Large intestine (tissue), 12 donors: ENCODE measurements at places on chromosomes 11 and 22.

GRCh38 chr11:125141178-125141577 is 23.4 kb upstream of the PKNOX2 start:
- H3K4me1 ChIP-seq = peaks cover 5% of the 10 kb centered on the region
- no peak overlapping the region for H3K27ac ChIP-seq
- no peak overlapping the region for H3K4me3 ChIP-seq

- peaks cover 12% of the 10 kb centered on the region for H3K4me1 ChIP-seq
- H3K36me3 ChIP-seq = peaks cover 11% of the 10 kb centered on the region
- H3K27me3 ChIP-seq = no peaks in the 10 kb centered on the region
- H3K4me3 ChIP-seq = no peak overlapping the region
- DNase-seq = no peak
Measured at GRCh38 chr22:46171940-46172339, 21.6 kb downstream of the PPARA start.

- H3K4me1 ChIP-seq = no peaks in the 10 kb centered on the region
- H3K27me3 ChIP-seq = no peaks in the 10 kb centered on the region
- no peaks in the 10 kb centered on the region for H3K36me3 ChIP-seq
- DNase-seq = no peak
- no peak overlapping the region for H3K4me3 ChIP-seq
- H3K27ac ChIP-seq = no peak overlapping the region
Measured at GRCh38 chr22:48942698-48943566, 884.7 kb downstream of the BRD1 start.

- H3K27ac ChIP-seq = no peak overlapping the region
- H3K4me1 ChIP-seq = peaks cover 33% of the 10 kb centered on the region
- DNase-seq = no peak
- H3K36me3 ChIP-seq = no peaks in the 10 kb centered on the region
Measured at GRCh38 chr22:46081831-46082210, 68.5 kb upstream of the PPARA start.

- no peaks in the 10 kb centered on the region for H3K27me3 ChIP-seq
- peak overlapping the region; percentile 41 for H3K4me3 ChIP-seq
- no peak for DNase-seq
- peaks cover 90% of the 10 kb centered on the region for H3K4me1 ChIP-seq
Measured at GRCh38 chr11:65381716-65382032, 772 bp downstream of the SLC25A45 start.

DNA sequence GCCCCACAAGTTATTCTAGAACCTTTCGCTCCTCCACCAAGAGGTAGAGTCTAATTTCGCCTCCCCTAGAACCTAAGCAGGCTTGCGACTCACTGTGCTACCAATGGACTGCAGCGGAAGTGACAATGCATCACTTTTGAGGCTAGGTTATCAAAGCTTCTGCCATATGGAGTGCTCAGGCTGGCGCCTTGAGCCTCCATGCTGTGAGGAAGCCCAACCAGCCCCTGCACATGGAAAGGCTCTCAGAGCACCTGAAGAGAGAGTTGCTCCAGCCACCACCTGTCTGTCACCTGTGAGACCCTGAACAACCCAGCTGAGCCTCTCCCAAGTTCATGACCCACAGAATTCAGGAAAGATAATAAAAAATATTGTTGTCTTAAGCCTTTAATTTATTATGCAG is 29.3 kb upstream of the CBX7 start:
- no peaks in the 10 kb centered on the region for H3K4me1 ChIP-seq
- no peaks in the 10 kb centered on the region for H3K36me3 ChIP-seq
- H3K27me3 ChIP-seq = no peaks in the 10 kb centered on the region

DNA sequence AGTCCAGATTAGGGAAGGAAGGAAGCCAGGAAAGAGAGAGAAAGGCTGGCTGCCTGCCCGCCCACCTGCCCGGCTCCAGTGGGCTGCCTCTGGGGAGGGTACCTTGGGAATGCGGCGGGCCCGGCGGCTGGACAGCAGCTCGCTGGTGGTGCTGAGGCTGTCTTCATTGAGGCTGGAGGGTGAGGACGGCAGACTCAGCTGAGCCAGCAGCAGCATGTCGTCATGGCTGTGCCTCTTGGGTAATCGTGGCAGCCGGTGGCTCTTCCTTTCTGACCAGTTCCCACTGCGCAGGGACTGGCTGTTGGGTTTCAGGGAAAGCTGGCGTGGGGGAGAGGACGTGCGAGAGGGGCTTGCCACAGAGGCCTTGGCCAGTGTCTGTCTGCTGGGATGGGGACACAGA is 32.9 kb downstream of the RPL27A start:
- DNase-seq = no peak
- H3K27me3 ChIP-seq = no peaks in the 10 kb centered on the region
- peaks cover 52% of the 10 kb centered on the region for H3K36me3 ChIP-seq
- H3K27ac ChIP-seq = no peak overlapping the region
- H3K4me1 ChIP-seq = peaks cover 54% of the 10 kb centered on the region
- H3K4me3 ChIP-seq = no peak overlapping the region

GRCh38 chr11:83801799-83802198 is 515.6 kb upstream of the CCDC90B start:
- no peaks in the 10 kb centered on the region for H3K36me3 ChIP-seq
- H3K27ac ChIP-seq = no peak overlapping the region
- no peak for DNase-seq
- H3K4me1 ChIP-seq = no peaks in the 10 kb centered on the region
- peaks cover 4% of the 10 kb centered on the region for H3K27me3 ChIP-seq
